ENCODE measurements at places on chromosomes 3 and 15.

- peak; percentile 93 for DNase-seq
These were observed 64.3 kb downstream of the LEO1 start for GRCh38 chr15:51907136-51907862.

DNA sequence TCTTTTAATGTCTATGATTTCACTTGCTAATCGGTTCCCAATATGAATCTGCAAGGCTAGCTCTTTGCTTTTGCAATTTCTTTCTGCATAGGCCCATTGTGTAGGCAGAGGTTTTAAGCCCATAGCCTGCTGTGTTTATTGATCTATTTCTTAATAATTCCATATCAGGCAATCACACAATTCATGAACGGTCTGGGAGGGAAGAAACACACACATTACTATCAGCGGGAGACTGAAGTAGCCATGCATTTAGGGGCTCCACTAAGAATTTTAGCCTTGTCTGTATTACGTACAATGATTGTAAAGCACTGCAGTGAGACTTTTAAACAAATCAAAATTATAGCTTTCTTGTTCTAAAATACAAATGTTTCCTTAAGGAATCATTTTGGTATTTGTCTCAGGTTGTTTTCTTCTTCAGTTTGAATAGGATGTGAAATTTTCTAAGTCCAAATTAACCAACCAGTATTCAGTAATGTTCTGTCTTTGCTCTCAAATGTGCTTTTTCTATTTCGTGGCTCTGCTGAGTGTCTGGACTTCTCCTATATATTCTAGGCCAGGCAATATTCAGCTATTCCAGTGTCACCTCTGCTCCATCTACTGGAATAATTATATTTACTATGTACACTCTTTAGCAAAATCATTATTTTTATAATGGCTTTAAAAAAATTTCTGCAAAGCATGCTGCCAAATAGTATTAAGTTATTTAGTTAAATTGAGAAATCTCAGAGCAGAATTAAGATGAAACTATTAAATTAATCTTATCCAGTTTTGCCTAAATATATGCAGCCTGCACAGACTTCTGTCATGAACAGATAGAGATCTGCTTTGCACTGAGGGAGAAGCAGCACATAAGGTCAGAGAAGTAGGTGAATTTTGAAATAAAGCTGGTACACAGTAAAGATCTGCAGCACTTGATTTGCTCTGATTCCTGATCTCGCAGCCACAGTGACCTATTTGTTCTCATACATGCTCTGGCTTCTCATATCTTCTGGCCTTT lies 103.0 kb upstream of the NAALADL2 start:
- DNase-seq = no peak

- no peak for DNase-seq
These were observed 271.5 kb downstream of the TLE3 start for GRCh38 chr15:69825941-69826818.

DNA sequence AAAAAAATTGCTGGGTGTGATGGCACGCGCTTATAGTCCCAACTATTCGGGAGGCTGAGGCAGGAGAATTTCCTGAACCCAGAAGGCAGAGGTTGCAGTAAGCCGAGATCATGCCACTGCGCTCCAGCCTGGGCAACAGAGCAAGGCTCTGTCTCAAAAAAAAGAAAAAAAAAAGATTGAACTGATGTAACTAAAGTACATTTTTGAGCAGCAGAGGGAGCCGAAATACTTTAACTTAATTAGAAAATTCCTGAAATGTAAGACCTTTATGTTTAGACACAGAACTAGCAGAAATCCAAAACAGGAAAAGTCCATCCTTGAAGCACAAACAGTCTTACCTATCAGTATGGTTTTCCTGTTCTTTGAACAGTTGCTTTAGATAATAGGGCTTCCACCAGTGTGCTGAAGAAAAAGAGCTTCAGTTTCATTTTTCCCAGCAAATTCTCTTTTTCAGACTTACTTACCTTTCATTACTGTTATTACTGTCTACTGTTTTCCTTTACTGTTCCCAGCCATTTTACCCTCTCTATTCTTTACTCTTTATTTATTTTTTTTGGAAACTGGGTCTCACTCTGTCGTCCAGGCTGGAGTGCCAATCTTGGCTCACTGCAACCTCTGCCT lies 33.4 kb upstream of the ZNF609 start:
- no peak for DNase-seq

- DNase-seq = no peak
These were observed 15.5 kb upstream of the GATM start for GRCh38 chr15:45393851-45394250.

DNA sequence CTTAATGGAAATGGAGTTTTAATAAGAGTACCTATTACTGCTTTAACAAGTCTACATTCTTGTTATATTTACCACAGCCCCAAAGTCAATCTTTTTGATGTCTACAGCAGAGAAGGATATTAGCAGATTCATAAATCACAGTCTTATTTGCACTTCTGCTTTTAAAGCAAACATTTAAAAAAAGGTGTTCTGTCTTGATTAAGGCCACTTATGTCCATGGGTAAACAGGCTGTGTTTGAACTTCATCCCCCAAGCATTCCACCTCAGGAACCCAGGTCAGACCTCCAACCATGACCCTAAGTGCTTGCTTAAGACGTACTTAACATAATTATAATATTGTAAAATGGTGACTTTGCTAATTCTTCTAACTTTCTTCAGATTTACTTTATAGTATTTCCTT lies 113.4 kb downstream of the CMSS1 start:
- DNase-seq = no peak

DNA sequence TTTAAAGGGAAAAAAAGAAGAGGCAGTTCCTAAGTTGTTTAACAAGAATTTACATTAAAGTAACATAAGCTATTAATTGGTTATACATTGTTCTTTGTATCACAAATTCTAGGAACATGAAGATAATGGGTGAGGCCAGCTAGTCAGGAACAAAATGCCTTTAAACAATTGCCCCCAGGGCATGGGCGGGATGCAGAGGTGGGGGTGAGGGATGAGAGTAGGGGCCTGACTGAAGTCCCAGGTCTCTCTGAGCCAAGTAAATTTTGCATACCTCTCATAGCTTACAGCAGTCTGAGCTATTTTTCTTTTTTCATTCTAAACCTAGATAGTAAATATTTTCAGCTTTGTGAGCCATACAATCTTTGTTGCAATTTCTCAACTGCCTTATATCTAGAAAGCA lies 77.8 kb upstream of the RNU6-1 start:
- DNase-seq = no peak

GRCh38 chr3:16402451-16402850 lies 111.0 kb downstream of the RFTN1 start:
- DNase-seq = no peak

- DNase-seq = no peak
These were observed 150.6 kb downstream of the PDCD6IP start for GRCh38 chr3:33949074-33949473.

GRCh38 chr3:140176526-140176925 lies 241.5 kb downstream of the CLSTN2 start:
- DNase-seq = no peak

GRCh38 chr15:66287461-66288057 lies 5.8 kb upstream of the DIS3L start:
- no peak for DNase-seq

GRCh38 chr3:153169793-153170383 lies 7.9 kb downstream of the RAP2B start:
- no peak for DNase-seq

DNA sequence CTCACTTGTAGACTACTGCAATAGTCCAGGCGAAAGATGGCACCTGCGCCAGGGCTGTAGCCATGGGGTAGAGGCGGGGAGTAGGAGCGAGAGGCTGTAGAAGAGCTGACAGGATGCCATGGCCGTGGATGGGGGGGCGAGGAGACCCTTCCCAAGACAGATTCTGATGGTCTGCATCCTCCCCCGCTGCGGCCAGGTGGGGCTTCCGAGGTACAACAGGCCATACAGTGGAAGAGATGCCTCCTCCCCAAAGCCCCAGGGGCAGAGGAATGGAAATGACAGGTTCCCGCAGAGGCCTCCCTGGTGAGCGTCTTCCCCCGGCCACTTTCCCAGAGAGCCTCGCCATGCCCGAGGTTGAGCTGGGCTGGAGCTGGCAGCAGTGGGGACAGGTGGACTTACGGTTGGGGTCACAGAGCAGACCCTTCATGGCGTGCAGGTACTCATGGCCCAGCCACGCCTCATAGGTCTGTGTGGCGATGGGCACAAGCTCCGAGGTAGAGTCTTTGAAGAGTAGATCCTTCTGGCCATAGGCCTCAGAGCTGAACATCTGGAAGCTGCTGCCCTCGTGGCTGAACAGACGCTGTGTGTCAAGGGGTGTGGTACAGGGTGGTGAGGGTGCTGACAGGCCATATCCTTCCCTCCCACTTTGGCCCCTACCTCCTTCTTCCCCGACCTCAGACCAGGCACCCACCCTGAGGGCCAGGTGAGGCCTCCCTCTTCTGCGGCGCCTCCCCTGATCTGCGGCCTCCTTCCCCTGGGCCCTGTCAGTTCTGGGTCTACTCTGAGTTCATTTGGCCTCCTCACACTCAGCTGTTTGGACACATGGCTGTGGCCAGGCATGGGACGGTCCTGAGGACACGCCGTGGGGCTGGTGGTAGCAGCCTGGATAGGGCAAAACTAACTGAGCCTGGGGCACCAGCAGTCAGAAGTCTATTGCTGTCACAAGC lies 13.6 kb downstream of the MELTF start:
- DNase-seq = no peak
